ENCODE measurements at places on chromosomes 4 and X.

- ATAC-seq: no peak
These were observed 12.5 kb downstream of the SORCS2 start for GRCh38 chr4:7204656-7205387.

DNA sequence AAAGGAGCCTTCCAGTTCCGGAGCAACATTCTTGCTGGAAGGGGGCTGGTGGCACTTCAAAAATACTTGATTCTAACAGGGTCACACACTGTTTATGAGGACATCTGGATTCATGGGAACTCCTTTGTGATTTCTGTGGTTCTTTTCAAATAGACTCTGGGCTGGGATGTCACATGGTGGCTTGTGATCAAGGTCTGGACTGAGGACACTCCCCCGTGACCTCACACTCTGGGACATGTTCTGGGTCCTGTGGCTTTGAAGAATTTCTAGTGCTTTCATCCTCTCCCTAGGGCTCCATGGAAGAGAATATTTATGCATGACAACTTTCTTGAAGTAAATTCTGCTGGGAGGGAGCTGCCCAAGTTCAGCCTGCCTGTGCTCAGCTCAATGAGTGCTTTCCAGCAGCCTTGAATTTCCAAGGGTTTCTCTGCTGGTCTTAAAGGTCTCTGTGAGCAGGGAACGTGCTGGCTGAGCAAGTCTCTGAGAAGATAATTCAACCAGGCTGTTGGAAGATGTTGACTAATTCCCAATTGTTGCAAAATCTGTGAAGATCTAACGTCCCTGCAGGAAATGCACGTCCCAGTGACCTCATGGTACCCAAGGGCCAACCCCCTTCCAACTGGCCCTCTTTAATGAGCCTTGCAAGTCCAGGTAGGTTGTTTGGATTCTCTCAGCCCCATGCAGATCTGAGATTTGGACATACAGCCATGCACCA, 36.3 kb downstream of the GPR143 start:
- peak; percentile 45 for ATAC-seq

- ATAC-seq: no peak
These were observed 21.9 kb downstream of the IL15 start for GRCh38 chr4:141658309-141658708.

DNA sequence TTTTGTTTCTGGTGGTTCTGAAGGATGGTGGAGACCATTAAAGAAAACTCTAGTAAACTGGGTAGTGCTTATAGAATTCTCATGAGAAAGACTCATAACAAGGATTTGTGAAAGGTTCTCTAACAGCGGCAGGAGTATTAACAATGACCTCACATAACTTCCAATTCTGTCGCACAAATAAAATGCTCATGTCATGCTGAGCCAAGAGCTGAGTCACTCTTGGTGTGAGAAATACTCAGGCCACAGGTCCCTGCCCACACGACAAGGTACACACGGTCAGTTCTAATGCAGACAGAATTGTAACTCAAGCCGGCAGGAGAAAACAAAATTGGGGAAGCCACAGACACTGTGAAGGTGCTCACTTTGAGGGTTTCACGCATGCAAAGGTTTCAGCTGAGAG, 34.4 kb upstream of the C4orf50 start:
- ATAC-seq: no peak

- no peak for ATAC-seq
These were observed 61.6 kb downstream of the HPGD start for GRCh38 chr4:174460684-174461083.

- peak; percentile 90 for ATAC-seq
These were observed 64.9 kb upstream of the SCOC start for GRCh38 chr4:140308366-140309123.

DNA sequence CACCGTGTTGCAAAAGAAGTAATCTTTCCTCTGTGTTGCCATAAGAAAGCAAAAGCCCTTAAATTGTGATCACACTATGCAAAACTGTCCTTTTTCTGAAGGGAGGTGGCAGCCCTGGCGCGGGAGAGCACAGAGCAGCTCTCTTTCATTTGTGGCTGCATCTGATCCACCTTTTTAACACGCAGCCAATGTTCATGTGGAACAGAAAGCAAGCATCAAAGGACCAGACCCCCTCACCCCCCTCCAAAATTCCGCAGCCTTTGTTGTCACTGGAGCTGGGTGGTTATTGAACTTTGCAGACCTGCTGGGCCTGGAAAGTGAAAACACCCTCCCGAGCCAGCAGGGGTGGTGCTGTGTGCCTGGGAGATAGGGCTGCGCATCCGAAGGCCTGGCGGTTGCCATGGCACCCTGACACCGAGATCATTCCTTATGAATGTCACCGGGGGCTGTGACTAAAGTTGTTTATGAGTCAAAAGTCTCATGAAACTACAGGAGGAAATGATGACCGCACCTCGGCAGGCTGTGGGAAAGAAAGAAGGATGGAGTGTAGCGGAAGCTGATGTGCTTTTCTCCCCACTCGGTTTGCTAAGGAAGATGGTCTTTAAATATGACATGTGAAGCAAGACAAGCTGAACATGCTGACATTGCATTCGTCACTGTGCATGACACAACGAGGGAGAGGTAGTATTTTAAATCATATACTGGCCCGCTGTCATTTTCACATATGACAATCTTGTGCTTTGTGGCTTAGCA, 367.4 kb downstream of the UNC5C start:
- ATAC-seq: no peak

DNA sequence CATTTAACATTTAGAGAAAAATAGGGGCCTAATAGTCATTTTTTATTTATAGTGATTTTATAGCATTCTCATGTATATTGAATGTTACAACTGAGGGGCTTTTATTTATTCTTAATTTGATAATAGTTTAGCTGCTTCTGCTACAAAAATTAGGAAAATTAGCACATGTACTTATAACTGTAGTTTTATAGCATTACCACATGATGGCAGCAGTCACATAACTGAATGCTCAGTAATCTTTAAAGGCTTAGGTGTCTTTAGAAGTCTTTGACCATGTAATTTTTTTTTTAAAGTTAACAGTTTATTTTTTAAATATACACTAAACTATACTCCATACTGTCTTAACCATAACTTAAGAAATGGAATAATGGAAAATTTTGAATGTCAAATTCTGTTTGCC, 136.6 kb downstream of the STAG2 start:
- peak; percentile 18 for ATAC-seq

GRCh38 chrX:123223859-123224258, 39.8 kb downstream of the GRIA3 start:
- ATAC-seq: no peak

GRCh38 chr4:42396752-42397634, at the start of gene SHISA3:
SHISA3 (plus strand) TSS chr4:42397488; CDS start chr4:42398057, 569 bp downstream.
- peak; percentile 46 for ATAC-seq

DNA sequence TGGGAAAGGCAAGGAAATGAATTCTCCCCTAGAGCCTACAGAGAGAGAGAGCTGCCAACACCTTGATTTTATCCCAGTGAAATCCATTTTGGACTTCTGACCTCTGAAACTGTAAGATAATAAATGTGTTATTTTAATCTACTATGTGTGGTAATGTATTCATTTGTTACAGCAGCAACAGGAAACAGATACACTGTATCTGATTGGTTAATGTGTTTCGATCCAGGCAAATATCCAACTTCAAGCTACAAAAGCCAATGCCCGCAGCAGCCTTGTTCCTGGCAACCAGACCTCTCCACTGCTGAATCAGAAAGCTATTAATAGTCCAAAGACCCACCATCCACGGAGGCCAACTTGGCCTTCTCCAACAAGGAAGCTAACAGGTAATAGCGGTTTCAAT, 318.1 kb downstream of the PTTG2 start:
- no peak for ATAC-seq

DNA sequence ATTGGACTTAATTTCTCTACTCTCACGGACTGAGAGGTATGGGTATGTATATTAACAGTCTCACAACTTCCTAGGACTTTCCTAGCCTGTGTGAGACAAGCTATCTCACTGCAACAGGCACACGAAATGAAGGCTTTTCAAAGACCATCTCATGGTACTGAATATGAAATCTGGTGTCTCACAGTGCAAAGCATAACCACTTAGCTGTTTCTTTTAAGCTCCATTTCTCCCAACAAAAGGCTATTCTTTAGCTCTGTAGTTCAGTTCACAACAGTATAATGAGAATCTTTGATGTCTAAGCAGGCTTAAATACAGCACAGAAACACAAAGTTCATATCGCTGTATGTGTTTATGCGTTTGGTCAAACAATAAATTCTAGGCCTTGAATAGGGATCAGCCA, 116.2 kb upstream of the PCDH18 start:
- peak; percentile 28 for ATAC-seq

- peak; percentile 64 for ATAC-seq
These were observed at the start of gene NAT8L for GRCh38 chr4:2059046-2059725. NAT8L (plus strand) TSS chr4:2059327; CDS start chr4:2059512, 185 bp downstream.

DNA sequence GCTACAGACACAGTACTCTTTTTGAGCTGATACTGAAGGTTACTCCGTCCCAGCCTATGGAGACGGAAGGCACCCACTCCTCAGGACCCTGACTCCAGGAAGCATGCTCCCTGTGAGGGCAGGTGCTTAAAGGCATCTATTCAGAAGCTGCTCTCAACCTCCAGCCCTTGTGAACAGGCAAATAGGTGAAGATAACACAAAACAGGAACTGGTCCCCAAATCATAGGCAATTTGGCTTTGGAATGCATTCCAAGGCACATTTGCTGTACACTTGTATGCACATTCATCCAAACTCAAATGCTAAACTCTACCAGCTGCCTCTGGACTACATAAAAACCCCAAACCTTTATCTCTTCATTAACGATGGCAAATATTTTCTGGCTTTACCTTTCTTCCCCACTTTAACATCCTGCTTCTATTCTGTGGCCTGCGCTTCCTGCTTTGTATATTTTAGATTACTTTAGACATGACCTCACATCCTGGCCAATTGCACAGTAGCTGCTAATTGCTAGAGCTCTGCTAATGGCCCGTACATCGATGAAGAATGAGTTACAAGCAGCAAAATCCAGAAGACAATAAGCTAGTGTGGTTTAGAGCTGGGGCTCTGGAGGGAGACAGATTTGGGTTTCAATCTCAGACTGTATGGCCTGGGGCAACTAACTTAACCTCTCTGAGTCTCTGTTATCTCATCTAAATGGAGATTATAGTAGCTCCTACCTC, 3.2 kb downstream of the SEL1L3 start:
- ATAC-seq: no peak

DNA sequence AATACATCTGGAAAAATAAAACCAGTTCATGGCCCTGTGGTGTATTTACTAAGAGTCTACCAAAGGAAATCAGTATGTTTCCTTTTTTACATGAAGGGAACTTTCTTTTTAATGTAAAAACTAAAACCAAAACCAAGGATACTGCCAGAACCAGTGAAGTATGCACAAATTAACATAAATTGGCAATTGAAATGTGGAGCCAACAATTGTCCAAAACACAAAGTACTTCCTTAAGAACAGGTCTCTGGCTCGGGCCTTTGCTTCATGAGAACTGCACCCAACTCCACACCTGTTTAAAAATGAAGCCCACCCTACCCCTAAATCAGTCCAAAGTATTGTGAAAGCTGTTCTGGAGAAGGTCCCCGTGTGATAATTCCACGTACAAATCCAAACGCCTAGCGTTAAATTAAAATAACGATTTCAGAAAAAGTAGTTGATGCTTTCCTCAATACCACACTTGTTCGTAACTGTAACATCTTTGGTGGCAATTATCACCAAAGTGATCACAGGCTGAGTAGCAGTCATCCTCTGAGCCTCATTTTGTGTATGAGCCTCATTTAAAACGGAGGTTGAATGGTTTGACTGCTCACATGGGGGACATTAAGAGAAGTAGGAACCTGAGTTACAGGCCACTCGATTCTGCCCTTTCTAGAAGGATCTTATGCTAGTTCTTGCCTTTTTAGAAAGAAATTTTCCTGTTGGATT, 93.0 kb downstream of the GEMIN8 start:
- no peak for ATAC-seq

- no peak for ATAC-seq
These were observed 534.2 kb downstream of the RAB28 start for GRCh38 chr4:12949719-12950490.

GRCh38 chr4:7341491-7342222, 93.1 kb downstream of the PSAPL1 start:
- peak; percentile 32 for ATAC-seq

DNA sequence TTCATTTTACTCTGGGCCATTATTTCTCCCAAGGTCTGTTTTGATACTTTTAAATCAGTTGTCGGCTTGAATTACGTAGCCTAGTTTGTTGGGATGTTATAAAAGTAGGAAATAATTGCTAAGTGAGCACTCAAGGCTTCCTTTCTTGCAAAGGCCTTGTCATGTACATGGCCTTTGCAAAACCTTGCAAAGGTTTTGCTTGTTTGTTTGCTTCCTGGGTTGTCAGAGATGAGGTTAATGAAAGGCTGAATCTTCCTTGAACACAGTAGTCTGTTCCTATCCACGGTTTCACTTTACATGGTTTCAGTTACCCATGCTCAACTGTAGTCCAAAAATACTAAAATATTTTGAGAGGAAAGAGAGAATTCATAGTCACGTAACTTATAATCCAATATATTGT, 113.5 kb downstream of the NAA11 start:
- no peak for ATAC-seq

- ATAC-seq: peak; percentile 49
These were observed 3.9 kb downstream of the L1CAM start for GRCh38 chrX:153882086-153882498.

DNA sequence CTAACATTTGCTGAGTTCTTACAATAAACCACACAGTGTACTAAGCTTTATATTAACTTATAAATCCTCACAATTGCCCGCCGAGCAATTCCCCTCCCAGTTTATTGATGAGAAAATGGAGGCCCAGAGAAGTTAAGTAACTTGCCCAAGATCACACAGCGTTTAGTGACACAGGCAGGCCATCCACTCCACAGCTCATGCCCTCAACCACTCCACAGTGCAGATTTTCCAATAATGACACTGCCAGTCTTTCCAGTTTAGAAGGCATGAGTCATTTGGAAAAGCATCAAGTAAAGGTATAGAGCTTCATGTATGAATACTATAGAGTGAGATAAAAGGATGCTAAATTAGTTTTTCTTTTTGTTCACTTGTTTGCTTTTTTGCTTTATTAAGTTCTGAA, 208.5 kb downstream of the CAMK2D start:
- no peak for ATAC-seq

DNA sequence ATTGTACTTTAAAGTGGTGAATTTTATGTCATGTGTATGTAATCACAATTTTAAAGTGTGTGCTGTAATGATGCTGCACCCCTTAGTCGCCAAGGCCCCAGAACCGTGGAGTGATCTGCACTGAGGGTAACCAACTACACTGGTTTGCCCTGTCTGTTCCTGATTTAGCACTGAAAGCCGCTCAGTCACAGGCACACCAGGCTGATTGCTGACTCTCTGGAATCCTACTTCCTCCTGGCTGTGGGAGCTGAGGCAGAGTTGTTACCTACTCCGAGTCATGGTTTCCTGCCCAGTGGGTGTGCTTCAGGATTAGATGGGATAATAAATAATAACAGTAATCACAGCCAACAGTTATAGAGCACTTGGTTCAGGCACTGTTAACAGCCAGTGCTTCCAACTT, 645.4 kb downstream of the BCOR start:
- ATAC-seq: no peak

DNA sequence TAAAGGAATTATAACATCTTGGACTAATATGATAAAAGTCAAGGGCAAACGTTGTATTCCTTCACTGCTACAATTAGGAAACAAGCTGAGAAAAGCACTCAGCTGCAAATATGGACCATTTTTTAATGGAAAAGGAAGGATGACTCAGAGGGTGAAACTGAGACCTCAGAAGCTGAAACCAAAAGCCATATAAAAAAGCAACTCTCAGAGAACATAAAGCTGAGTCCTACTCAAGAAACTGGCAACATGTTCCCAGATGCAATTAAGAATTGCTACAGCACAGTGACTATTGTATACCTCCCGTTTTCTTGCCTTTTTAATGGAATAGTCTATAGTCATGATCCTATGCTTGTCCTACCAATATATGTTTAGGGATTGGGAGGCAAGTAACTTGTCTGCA, 1106.4 kb upstream of the INTU start:
- ATAC-seq: no peak

- peak; percentile 73 for ATAC-seq
These were observed 51.1 kb upstream of the IL21 start for GRCh38 chr4:122671919-122672490.
